T-helper 17 cell (primary cell): ENCODE measurements at places on chromosomes 12 and 14.

DNA sequence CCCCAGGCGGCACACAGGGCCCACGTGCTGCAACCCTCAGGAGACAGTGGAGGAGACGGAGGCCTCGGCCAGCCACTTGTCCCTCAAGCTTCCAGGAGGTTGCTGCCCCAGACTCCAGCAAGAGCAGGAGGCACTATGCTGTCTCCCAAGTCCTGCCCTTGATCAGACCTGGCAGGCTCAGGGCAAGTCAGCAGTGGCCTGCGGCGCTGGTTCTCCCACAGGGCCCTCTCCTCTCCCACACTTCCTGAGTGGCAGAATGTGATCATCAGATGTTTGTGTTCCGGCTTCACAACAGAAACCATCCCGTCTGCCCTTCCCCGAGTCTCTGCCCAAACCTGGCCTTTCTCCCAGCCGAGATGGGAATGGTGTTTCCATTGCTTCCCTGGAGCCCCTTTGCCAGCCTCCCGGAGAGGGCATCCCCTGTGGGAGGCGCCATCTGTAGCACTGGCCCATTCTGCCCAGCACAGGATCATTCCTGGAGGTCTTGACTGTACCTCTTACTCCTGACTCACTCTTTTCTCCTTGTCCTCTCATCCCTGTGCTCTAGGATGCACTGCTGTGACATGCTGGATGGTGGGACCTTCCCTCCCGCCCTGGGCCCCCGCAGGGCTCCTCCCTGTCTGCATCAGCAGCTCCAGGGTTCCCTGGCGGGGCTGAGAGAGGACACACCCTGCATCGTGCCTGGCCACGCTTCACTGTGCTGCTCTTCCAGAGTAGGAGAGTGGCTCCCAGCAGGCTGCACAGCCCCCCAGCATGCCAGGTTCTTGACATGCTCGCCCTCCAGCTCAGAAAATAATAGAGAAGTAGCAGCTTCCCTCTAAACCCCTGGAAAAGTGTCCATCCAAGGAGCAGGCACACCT lies 114.7 kb upstream of the FKBP4 start:
- no peak for DNase-seq

DNA sequence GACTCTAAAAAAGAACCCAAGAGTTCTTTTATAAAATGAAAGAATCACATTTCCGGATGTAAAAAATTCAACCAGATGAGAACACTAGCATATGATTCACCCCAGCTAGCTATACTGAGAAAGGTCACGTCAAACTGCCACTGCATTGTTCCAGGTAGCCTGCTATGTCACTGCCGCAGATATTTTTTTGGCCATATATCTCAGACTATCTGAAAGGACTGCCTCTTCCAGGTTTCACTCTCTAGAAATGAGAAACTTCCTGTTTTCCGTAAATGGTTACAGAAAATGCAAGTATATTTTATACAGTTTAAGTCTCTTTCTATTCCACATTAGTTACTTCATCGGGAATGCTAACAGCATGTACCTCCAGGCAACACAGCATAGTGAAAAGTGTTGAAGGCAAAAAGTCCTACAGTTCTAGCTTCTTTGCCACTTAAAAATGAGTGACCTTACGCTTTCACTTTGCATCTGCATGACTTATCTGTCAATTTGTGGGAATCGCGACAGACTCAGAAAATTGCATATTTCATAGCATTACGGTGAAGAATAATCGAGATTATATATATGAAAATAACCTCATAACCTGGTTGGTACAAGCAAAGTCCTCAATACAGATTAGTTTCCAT lies 105.2 kb downstream of the MED13L start:
- DNase-seq = no peak

- DNase-seq = no peak
Measured at GRCh38 chr12:89970722-89971121, 262.1 kb upstream of the ATP2B1 start.

- DNase-seq = no peak
Measured at GRCh38 chr12:39451977-39452376, 9.1 kb upstream of the KIF21A start.

GRCh38 chr12:3035815-3036702 lies 41.1 kb upstream of the TSPAN9 start:
- DNase-seq = no peak

GRCh38 chr12:51004504-51004903 lies 21.7 kb downstream of the SLC11A2 start:
- DNase-seq = no peak

DNA sequence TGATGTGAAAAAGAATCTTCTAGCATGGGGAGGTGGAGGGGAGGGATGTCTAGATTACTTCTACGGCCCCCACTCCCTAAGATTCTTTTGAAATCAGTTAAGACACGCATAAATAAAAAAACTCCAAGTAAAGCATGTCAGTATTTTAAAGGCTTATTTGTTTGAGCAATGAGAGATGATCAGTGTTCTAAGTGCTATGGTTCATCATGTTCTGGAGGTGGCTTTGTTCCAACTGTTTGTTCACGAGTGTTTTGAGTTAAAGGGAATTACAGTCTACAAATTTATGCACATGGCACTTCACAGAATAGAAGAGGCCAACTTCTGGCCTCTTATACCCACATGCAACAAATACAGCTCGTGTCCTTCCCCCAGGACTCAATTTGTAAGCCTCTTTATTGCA lies 394.9 kb downstream of the RAD51B start:
- no peak for DNase-seq

GRCh38 chr12:24226745-24227350 lies 277.4 kb upstream of the SOX5 start:
- no peak for DNase-seq

- DNase-seq = no peak
Measured at GRCh38 chr14:54818201-54819133, 84.2 kb downstream of the GCH1 start.

DNA sequence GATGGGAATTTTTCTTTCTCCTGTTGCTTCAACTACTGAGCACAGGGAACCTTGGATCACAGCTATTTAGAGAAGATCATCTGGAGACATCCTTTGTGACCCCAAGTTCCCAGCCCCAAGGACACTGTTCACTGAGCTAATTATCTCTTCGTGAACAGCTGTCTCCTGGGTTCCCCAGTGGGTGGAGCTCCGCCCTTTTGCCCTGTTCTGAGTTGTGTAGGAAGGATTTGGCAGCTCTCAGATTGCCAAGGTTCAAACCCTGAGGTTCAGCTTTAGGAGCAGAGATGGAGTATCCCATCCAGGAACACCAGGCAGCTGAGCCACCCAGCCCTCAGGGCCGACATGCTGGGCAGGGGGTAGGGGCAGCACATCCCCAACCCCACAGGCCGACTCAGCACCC lies 32.0 kb downstream of the NGB start:
- DNase-seq = no peak

DNA sequence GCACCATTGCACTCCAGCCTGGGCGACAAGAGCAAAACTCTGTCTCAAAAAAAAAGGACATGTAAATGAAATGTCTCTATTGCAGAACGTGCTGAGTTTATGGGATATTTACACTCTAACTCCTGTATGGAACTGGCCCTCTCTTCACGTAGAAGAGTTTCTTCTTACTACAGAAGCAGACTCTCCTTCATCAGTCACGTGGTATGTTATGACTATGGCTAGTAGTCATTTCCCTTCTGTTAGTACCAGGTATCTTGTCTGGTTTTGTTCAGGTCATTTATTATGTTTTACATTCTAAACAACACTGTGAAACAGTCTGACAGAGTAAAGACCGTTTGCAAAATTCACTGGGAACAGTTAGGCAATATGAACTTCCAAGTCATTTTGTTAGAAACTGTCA lies 20.3 kb downstream of the KNTC1 start:
- DNase-seq = no peak

DNA sequence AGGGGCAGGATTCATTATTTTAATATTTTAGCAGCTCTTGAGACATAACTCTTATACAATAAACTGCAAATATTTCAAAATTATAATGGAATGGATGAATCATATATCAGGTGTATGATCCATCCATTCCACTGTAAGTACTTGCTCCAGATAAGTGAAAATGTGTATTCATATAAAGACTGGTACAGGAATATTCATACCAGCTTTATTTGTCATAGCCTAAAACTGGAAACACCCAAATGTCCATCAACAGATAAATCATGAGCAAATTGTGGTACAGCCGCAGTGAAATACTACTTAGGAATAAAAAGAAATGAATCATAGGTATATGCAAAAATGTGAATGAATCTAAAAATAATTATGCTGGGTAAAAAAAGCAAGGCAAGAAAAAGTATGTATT lies 263.6 kb upstream of the SYT10 start:
- DNase-seq = no peak

GRCh38 chr14:23650506-23650905 lies 14.3 kb downstream of the DHRS2 start:
- no peak for DNase-seq
